ENCODE measurements at places on chromosomes 12 and 14.

DNA sequence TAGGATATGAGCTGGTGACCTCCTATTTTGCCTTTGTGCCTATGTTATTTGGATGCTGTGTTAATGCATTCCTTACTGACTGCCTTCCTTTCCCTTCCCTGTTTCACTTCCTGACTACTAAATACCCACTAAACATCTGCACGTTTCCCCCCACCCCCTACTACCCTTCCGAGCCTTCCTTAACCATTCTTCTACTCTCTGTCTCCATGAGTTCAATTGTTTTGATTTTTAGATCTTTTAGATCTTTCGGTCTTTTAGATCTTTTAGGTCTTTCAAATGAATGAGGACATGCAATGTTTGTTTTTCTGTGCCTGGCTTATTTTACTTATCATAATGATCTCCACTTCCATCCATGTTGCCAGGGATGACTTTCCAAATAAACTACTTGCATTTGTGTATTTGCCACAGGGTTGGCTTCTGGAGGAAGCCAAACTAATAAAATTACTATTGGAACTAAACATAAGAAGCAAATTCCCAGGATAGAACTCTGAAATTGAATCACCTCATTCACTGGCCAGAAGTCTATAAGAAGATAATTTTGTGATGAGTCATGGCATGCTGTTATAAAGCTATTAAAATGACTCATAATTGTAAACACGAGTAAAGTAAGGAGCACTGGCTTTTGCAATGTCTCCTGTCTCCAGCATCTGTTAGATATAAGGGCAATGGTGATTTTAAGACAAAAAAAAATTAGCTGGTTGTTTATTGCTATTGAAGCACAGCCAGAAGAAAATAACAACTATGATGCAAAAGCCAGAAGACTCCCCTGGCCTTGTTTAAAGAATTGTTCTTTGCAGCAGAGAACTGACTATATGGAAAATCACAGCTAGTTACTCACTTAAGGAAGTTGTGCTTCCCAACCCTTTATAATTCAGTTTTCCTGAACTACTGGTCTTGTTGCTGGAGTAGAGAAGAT, 586.3 kb downstream of the LRFN5 start:
- peak; percentile 90 for DNase-seq

DNA sequence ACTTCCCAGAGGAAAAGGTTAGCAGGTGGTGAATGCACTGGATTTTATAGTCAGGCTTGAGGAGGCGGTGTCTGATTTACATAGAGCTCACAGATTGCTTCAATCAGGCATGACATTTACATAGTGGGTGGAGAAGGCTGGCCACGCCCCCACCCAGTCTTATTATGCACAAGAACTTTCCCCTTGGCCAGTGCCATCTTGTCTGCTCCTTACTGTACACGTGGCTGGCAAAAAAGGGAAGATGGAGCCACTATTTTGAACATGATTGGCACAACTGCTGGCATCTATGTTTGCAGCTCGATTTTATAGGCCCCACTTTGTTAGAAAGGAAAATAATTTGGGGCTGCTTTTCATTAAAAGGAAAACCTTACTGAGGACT, 10.9 kb upstream of the LGMN start:
- peak; percentile 81 for DNase-seq

DNA sequence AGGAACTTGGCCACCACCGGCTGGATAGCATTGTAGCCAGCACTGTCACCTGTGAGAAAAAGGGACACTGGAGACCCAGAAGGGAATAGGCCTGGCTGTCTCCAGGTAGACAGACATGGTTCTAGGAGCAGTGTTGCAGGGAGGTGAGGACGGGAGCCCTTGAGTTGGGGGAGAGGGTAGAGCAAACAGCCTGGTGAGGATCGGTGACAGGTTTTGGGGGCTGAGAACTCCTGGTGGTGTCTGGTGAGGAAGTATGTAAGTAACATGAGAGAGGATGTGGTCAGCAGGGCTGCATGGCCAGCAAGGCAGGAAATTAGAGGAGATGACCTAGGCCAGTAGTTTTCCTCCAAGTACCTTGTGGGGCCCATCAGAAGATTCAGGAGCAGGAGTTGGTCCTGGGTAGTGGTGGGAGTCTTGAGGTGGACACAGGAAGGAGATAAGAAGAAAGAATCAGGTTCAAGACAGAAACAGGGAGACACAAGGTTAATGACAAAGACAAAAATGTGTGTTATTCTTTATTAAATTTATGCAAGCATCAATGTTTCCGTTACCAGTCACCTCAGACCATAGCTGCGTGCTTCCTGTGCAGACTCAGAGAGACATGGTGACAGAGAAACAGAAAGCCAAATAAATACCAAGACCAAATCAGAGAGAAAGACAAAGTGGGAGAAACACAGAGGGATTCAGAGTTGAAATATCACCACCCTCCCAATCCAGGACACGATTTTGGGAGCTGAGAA, at the start of gene ARHGAP9:
Gene ARHGAP9, minus strand, starts transcription at position 491 of the 740 bp plus-strand sequence. Its CDS starts 460 bp downstream, at position 31.
- DNase-seq, result no peak

DNA sequence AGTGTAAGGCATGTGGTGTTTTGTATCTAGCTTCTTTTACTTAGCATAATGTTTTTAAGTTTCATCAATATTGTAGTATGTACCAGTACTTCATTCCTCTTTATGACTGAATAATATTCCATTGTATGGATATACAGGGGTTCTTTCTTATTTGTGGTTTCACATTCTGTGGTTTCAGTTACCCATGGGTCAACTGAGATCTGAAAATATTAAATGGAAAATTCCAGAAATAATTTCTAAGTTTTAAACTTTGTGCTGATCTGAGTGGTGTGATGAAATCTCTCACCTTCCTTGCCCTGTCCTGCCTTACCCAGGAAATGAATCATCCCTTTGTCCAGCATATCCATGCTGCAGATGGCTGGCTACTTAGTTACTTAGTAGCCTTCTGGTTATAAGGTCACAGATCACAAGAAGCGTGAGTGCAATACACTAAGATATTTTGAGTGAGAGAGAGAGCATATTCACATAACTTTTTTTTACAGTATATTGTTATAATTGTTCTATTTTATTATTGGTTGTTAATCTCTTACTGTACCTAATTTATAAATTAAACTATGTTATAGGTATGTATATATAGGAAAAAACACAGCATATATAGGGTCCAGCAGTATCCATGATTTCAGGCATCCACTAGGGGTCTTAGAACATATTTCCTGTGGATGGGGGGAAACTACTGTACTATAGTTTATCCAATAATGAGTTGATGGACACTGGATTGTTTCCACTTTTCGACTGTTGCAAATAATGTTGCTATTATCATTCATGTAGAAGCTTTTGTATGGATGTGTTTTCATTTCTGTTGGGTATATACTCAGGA, 59.6 kb upstream of the LRTM2 start:
- no peak for DNase-seq

GRCh38 chr12:112350593-112351592, 31.3 kb downstream of the HECTD4 start:
- no peak for DNase-seq

DNA sequence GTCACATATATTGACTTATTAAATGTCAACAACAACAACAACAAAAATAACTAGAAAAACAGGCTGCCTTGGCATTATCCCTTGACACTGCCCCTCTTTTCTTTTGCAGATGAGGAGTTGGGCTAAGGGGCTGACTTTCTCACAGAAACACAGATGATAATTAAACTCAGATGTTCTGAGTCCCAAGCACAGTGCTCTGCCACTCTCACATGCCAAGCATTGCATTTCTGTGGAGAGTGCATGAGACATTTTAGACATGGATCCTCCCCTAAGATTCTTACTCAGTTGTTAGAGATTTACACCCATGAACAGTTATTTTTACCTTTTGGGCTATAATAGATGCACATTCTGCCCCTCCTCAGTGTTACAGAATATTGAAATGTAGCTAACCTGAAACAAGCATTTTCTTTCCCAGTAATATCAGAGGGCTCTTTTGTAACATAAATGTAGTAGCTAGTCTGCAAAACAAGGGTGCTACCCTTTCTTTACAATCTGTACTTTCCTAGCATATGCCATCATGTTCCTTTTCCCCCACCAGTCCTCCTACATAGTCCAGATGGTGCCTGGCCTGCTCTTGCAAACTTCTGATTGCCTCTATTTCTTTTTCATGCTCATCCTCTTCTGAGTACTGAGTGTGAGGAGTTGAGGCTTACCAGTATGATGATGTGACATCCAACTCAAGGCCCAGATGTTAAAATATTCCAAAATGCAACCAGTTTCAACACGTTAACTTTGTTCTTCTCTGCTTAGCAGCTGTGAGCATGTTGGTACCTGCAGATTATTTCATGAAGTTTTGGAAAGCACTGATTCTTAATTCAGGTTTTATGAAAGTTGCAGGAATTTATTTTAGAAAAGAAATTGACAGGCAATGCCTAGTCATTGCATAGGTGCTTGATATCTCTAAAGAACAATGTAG, 125.0 kb upstream of the ATP2B1 start:
- DNase-seq, result no peak

DNA sequence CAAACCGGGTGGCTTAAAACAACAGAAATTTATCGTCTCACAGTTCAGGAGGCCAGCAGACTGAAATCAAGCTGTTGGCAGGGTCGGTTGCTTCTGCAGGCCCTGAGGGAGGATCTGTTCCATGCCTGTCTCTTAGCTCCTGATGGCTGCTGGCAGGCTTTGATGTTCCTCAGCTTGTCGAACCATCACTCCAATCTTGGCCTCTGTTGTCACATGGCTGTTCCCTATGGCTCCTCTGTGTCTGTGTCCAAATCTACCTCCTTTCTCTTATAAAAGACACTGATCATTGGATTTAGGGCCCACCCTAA, 14.0 kb downstream of the NFATC4 start:
- DNase-seq, result no peak

DNA sequence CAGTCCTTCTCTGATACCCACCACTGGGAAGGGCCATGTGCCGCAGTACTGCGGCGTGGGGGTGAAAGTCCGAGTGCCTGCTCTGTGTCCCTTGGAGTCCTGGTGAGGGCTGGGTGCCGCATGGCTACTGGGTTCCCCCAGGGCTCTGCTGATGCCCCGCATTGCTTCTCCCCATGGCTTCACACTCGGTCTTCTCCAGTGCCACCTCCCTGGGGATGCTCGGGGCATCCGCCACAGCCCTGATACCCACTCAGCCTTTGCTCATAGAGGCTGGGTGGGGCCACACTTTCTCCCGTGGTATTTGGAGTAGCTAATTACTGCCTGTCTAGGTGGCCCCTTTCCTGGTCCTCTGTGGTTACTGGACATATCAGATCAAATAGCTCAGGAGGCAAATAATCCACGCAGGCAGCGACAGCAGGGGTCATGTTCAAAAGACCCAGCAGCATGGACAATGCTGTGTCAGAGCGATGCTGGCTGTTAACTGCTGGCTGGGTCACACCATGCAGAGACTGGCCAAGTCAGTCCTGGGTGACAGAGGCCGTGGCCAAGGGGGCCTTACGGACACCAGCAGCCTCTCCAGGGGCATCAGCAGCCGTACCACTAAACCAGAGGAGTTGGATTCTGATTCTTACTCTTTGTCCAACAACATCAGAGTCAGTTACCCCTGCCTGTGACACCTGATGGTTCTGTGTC, 106.5 kb downstream of the ADGRD1 start:
- DNase-seq, result no peak

DNA sequence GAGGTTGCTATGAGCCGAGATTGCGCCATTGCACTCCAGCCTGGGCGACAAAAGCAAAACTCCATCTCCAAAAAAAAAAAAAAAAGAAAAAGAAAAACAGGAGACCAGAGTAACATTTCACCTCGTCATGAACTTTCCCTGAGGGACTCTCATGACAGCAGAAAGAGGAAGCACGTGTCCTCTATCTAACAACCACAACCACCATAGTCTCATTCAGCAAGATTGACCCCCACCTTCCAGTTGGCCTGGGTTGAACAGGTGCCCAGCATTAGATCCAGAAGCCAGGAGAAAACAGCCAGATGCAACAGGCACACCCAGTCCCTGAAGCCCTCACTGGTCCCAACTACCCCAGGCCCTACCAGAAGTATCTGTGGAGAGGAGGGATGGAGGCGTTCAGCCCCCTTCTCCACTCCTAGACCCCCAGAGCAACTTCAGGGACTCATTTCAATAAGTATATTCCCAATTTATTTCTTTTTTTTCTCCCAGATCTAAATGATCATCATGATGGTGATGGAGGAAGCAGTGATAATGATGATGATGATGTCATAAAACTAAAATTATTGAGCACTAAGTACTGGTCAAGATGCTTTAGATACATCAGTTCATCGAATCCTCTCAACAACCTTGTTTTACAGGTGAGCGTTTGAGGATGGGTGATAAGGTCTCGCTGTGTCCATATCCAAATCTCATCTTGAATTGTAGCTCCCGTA, 235.0 kb downstream of the EFCAB11 start:
- no peak for DNase-seq

DNA sequence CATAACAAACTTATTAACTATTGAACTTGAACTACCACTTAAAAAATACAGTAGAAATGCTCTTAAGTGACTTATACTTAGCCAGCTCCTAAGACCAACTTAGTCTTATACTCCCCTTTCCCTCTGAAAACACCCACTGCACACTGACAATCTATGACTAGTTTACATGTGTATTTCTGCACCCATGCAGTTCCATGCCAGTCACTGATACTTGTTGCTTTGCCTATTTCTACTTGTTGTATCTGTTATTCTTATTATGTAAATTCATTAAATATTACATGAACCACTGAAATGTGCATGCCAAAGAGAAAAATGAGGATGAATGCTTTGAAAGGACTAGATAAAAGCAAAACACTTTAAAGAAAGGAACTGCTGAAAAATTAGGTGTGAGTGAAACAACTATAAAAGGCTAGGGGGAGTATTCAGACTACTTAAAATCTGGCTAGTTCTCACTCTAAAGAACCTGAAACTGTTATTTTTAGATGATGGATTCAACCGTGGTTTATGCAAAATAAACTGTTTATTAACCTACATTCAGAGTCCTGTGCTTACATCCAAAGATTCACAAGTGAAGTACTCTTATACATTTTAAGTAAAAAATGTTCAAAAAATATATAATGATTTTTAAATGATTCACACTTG, 74.7 kb downstream of the RPS6KA5 start:
- no peak for DNase-seq

DNA sequence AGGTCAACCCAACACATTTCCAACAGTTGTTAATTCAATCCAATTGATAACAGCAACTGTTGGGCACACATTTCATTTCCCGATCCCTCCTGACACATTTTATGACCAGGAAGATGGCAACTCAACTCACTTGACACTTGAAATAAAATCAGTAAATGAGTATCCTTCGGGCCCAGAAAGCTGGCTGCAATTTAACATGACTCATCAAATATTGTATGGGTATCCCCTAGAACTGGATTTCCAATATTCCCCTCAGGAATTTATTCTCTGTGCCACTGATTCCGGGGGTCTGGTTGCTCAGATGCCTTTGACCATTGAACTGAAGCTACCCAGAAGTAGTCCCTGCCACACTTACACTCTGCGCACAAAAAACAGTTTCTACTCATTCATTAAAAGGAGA, 42.1 kb downstream of the INTS13 start:
- DNase-seq, result no peak

- DNase-seq, result peak; percentile 65
Observed at GRCh38 chr12:6332459-6332858, 9.4 kb downstream of the TNFRSF1A start.
